ENCODE measurements at places on chromosomes 1 and 21. TPM values are rescaled to one million over a fixed set of nuclear protein-coding genes. Genes with fewer than 3 reads are reported as not detected.

- no peak for DNase-seq
Measured at GRCh38 chr1:56466538-56466937, 112.8 kb downstream of the PLPP3 start.

- no peak for DNase-seq
Measured at GRCh38 chr1:164660775-164661174, 101.8 kb downstream of the PBX1 start.

- DNase-seq: no peak
Measured at GRCh38 chr1:98147280-98147679, 226.4 kb upstream of the DPYD start.

DNA sequence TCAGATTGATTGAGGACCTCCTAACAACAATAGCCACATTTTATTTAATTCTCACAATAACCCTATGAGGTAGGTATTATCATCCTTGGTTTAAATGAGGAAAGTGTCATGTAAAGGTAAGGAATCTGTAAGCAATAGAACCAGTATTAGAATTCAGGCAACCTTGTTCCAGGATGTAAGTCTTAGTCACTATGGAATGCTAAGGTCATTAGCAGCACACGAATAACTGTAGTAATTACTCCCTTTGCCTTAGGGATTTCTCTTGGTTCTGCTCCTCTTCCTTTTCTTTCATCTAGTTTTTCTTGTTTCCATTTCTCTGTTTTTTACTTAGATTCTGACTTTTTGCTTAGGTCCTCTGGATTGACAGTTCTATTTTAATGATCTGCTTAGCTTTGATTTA is 23.1 kb upstream of the ATP6V1G3 start:
- DNase-seq: no peak

DNA sequence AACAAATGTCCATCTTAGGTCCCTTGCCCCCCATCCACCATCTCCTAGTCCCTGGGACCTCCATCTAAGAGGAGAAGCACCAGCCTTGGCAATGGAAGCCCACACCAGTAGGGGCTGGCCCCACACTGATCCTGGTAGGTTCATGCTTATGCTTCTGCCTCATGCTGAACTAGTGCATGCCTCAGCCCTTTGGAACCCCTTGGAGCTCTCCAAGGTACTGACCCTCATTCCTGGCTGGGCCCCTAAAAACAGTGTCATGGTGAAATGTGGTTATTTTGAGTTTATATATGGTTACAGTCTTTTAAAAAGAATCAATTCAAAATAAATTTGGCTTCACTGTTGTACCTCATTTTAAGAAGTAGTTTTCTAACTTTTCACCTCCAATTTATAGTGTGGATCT is 108.3 kb downstream of the HIVEP3 start:
- DNase-seq: peak; percentile 2

DNA sequence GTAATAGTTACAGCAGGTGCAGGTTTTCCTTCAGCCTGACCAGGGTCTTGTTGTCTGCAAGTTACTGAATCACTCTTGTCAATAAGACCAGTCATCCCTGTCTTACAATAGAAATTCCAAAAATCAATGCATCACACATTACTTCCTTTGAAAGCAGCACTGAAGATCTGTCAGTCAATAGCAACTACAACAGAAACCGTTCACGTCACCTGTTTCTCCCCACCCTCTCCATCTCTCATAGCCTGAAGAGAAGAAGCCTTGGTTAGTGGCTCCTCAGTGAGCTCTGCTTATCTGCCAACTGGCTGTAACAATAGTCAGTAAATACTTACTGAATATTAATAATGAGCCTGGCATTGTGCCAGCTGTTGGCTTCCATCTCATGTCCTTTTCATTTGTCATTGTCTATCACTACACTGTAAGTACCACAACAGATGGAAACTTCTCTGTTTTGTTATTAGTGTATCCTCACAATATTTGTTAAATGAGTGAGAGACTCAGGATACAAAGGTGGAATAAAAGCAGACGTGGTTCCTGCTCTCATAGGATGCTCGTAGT is 195.2 kb downstream of the S1PR1 start:
- DNase-seq: no peak

GRCh38 chr1:157030728-157031127 is 14.8 kb downstream of the ARHGEF11 start:
- DNase-seq: no peak

GRCh38 chr1:174875306-174875705 is 124.4 kb upstream of the CACYBP start:
- DNase-seq: no peak

DNA sequence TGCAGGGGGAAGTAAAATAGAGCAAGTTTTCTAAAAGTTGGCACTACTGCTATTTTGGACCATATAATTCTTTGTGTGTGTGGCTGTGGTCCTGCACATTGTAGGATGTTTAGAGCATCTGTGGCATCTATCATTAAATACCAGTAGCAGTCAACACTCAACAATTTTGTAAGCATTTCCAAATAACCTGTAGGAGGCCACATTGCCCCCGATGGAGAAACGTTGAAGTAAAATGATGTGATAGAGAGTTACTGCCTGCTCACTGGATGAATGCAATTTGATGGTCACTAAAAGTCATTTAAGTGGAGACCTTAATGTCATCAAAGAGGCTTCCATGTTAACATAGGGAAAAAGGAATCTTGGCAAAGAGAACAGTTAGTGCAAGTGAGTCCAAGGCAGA is 560.8 kb downstream of the NEGR1 start:
- DNase-seq: peak; percentile 13

DNA sequence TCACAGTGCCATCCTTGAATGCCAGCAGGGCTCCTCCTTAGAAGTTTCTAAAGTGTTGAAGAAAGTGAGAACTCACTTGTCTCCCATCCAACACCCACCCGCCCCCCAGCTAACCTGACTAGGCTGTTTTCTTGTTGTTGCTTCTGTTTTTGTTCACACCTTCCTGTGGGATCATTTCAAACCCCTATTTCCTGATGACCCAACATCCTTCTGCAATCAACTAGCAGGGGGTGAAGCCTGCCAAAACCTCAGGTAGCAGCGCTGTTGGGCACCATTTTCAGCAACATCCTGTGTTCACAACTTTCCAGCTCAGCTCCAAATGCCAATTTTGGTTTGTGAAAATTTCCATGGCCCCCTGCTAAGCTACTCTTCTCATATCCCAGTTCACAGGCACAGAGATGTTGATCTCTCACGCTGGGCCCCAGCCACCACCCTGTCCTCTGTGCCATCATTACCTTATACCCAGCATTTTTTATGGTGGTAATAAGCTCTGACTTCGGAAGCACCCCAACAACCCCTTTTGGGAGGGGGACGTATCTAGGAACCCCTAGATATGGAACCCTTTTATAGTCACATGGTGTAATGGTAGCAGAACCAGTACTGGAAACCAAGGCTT is 41.4 kb downstream of the CDC7 start:
- DNase-seq: no peak

GRCh38 chr1:171999756-172000155 is 158.5 kb downstream of the DNM3 start:
- DNase-seq: no peak

DNA sequence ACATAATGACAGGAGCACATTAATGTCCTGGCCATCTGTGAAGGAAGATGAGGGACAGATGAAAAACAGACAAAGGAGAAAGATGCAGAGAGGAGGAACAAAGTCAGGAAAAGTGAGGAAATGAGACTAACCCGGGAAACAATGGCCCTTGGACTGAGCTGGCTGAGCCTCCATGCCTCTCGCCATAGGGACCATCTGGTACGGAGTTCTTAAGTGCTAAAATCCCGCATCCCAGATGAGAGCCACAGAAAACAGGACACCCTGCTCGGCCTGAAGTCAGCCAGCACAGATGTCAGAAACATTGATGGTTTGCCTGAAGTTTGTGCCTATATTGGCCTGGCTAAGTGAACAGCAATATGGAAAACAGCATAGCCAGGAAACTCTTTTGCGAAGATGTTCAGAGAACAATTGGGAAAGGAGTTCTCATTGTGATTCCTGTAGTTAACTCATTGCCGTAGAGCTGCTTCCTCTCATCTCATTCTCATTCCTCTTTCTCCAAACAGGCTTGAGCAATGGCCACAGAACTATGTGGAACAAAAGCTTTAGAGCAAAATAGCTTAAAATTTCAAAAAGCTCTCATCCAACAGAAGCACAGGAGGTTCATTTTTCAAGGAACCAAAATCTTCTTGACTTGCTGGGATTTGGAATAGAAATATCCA is 96.6 kb downstream of the ASTN1 start:
- DNase-seq: no peak

- peak; percentile 5 for DNase-seq
Measured at GRCh38 chr1:232629250-232630046, 485 bp downstream of the SIPA1L2 start.

- no peak for DNase-seq
Measured at GRCh38 chr1:24465099-24465498, 37.5 kb upstream of the RCAN3 start.

- DNase-seq: no peak
Measured at GRCh38 chr1:117753652-117754051, 147.8 kb downstream of the TENT5C start.

- no peak for DNase-seq
Measured at GRCh38 chr1:11671544-11672286, 7.7 kb downstream of the FBXO6 start.

GRCh38 chr1:246373828-246374569 is 133.1 kb downstream of the SMYD3 start:
- DNase-seq: peak; percentile 63

GRCh38 chr21:33496345-33496744 is 4.8 kb upstream of the DNAJC28 start:
- no peak for DNase-seq

- peak; percentile 53 for DNase-seq
Measured at GRCh38 chr1:177209357-177209756, 38.6 kb downstream of the BRINP2 start.

DNA sequence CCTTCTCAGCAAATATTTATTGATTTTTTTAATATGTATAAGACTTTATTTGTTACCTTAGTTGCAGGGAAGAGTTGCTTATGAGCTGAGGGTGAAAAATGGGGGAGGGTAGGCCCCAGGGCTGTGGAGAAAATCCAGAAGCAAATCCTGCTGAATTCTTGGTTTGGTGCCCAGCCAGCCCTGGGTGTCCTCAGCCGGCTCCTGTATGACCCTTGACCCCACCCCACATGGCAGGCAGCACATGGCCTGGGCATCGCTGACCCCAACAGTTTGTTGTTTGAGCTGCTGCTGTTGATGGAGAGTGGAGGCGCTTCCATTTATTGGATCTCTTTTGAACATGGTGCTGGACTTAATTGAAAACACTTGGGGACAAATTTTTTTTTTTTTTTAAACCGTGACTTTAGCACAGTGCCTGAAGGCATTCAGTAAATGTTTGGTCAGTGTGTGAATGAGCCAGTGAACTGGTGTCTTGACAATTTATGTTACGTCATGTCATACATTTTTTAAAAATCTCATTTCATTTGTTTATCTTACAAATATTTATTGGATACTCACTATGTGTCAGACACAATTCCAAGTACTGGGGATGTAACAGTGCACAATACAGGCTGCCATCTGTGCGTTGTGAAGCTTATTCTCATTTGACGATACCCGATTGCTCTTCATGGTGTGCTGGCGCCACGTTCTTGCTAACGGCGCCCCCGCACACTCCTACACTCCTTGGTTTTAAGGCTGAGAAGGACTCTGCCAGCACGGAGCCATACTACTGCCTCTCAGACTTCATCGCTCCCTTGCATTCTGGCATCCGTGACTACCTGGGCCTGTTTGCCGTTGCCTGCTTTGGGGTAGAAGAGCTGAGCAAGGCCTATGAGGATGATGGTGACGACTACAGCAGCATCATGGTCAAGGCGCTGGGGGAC is 98.8 kb downstream of the MTR start:
- DNase-seq: no peak

- DNase-seq: peak; percentile 69
Measured at GRCh38 chr1:162376691-162377090, at the start of gene SPATA46. TSS of gene SPATA46 (minus strand) at chr1:162376854. CDS start at chr1:162376790, 64 bp downstream.

DNA sequence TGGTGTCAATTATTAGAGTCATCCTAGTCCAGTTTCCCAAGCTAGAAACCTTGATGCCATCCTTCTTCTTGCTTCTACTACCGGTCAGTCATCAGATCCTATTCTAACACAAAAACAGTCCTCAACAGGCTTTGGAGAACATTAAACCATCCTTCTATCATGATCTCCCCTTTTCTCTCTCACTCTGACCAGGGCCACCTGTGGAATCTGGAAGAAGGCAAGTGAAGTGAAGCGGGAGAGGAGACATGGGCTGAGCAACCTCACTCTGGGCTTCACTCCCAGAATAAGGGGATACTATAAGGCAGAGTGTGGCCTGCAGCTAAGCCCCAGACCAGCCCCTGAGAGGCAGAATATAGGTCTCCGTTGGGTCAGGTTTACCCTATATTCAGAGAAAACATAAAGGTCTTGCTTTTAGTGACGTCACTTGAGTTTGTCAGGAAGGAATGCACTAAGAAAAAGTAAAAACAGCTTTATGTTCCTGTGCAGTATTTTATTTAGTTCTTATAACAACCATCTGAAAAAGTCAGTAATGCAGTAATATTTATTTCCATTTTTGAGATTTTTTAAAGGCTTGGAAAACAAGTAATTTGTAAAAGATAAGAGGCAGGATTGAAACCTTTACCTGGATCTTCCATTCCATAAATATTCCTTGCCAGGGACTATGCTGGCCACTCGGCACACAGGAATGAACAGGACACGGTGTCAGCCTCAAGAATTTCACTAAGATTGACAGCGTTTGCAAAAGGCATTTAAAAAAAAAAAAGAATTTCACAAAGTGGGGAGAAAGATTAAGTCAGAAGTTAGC is 61.3 kb downstream of the NFASC start:
- DNase-seq: no peak

DNA sequence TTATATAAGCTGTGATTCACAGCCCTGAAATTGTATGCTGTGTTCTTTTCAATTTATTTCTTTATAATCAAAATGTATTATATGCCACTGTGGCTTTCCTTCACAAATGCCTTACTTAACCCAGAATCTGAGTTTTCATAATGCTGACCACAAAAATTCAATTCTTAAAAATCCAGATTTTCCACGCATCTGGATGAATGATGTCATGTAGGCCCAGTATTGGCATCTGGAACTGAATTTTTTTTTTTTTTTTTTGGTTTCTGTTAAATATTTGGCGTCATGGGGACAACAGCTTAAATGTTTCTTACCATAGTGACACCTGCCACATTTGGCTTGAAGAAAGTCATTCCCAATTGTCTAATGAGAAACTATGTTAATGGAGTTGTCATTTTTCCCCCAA is 296.8 kb downstream of the TM2D1 start:
- DNase-seq: no peak

- DNase-seq: no peak
Measured at GRCh38 chr1:210151052-210151672, 81.4 kb upstream of the SERTAD4 start.

Gene MATN1
- total RNA-seq: 0.18 TPM

Gene SYDE2
- total RNA-seq: 2.0 TPM

Gene SRGAP2B
- 41.7 TPM for total RNA-seq

Gene RNF2
- 37.2 TPM for total RNA-seq

Gene FMOD
- total RNA-seq: 0.16 TPM

Gene NEK2
- total RNA-seq: 25.5 TPM

Gene OR2AK2
- not detected for total RNA-seq

Gene ARV1
- total RNA-seq: 33.5 TPM

Gene RNU1-1
- total RNA-seq: not detected

Gene CACHD1
- 7.7 TPM for total RNA-seq

Gene CD1B
- not detected for total RNA-seq

All from SK-MEL-5 (cell line).